ENCODE measurements at places on chromosomes 16 and 17. TPM values are rescaled to one million over a fixed set of nuclear protein-coding genes. Genes with fewer than 3 reads are reported as not detected.

- H3K4me1 ChIP-seq: no peaks in the 10 kb centered on the region
- no peak overlapping the region for H3K27ac ChIP-seq
- no peak for DNase-seq
Observed at GRCh38 chr16:70331588-70332358, 14.9 kb upstream of the DDX19A start.

DNA sequence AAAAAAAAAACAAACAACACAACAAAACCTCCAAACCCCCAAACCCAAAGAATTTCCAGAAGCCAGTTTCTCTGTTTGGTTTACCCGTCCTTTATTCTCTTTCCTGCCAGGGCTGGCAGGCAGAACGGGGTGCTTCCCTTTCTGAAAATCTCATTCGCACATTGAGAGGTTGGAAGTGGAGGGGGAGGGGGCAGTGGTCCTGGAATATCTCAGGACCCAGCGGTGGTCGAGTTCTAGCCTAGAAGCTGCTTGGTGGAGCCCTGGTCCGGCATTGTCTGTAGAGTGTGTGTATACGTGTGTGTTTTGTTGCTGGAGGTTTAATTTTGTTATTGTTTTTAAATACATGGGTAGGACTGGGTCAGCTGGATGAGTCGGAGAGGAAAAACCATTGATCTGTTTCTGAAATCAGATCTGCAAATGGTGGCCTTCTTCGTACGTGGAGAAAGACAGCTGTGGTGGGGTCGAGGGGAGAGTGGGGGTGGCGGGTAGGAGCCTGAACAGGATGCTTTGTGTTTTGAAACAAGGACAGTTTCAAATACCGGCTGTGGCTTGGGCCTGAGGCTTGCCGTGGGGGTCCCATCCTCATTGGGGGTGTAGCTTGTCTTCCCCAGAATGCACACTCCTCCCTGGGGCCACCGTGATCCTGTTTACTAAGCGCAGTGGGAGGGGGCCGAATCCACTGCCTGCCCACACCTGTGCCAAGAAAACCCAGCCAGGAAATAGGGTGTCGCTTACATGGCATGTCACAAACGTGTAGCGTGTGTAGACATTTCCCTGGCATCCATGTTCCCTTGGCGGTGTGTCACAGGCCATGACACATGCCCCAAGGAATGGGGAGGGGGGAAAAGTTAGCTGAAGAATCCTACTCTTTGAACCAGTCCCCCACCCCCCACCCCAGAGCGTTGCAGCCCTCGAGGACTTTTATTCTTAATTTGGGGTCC lies 1.6 kb downstream of the CMIP start:
- H3K4me1 ChIP-seq: no peaks in the 10 kb centered on the region
- no peak for DNase-seq
- no peak overlapping the region for H3K27ac ChIP-seq
- peaks cover 5% of the 10 kb centered on the region for H3K27me3 ChIP-seq

- H3K27ac ChIP-seq: no peak overlapping the region
- no peaks in the 10 kb centered on the region for H3K27me3 ChIP-seq
- peaks cover 3% of the 10 kb centered on the region for H3K4me1 ChIP-seq
- no peak overlapping the region for H3K4me3 ChIP-seq
Observed at GRCh38 chr16:68367030-68367429, 56.2 kb downstream of the PRMT7 start.

GRCh38 chr17:57838857-57839570 lies 10.8 kb downstream of the MRPS23 start:
- no peaks in the 10 kb centered on the region for H3K4me1 ChIP-seq
- no peaks in the 10 kb centered on the region for H3K27me3 ChIP-seq
- H3K27ac ChIP-seq: no peak overlapping the region
- no peak overlapping the region for H3K4me3 ChIP-seq

DNA sequence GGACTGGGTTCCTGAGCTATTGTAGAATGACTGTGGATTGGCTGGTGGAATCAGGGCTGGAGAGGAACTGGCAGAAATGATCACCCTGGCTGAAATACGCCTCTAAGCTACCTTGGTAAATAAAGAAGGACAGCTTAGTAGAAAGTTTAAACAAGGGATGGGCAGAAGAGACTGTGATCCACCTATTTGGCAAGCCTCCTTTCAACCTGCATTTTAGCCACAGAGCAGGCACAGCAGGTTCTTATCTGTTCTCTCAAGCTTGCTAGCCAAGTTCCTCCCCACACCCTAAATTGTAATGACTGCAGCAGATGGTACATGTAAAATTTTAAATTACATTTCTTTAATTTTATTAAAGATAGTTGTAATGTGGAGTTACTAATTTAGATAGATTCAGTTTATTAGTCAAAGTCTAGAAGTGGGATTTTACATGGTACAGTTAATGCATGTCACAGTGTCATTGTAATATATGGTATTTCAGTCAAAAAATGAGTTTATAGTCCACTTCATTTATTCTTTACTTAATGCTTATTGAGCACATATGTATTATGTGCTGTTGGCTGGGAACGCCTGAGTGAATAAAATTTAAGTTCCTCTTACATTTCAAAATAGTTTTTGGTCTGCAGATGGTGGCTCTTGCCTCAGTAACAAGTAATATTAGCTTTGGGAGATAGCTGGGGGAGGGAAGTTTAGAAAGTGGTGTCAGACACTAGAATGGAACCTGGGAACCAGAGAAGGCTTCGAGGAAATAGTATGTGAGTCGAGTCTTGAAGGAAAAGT lies 11.2 kb downstream of the EPN2 start:
- H3K27ac ChIP-seq: no peak overlapping the region
- H3K4me3 ChIP-seq: no peak overlapping the region
- no peaks in the 10 kb centered on the region for H3K27me3 ChIP-seq
- peaks cover 20% of the 10 kb centered on the region for H3K4me1 ChIP-seq
- no peak for DNase-seq

The ITGAL gene
- total RNA-seq: not detected

DNA sequence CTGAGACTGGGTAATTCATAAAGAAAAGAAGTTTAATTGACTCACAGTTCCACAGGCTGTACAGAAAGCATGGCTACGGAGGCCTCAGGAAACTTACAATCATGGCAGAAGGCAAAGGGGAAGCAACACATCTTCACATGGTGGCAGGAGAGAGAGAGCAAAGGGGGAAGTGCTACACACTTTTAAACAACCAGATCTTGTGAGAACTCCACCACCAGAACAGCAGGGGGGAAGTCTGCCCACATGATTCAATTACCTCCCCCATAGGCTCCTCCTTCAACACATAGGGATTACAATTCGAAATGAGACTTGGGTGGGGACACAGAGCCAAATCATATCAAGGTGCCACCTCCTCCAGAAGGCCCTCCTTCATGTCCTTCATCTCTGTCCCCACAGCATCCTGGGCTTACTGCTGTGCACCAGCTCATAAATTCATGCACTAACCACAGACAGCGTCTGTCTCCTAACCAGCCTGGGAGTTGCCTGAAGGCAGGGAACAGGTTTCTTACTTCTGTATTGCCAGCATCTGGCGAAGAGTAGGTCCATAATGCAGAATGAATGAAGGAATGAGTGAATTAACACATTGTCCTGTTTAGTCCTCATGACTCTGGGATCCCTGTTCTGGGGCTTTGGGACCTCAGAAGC lies 74.4 kb downstream of the WSB1 start:
- H3K36me3 ChIP-seq: no peaks in the 10 kb centered on the region
- DNase-seq: no peak
- H3K4me3 ChIP-seq: no peak overlapping the region
- 0 out of 2 replicates have a peak, but pooled peaks cover 3% of the 10 kb centered on the region for H3K27me3 ChIP-seq
- no peak overlapping the region for H3K27ac ChIP-seq
- H3K4me1 ChIP-seq: no peaks in the 10 kb centered on the region

The COPRS gene
- 94.7 TPM for total RNA-seq

The HIGD1B gene
- not detected for total RNA-seq

- peaks cover 9% of the 10 kb centered on the region for H3K4me1 ChIP-seq
- no peaks in the 10 kb centered on the region for H3K27me3 ChIP-seq
- no peaks in the 10 kb centered on the region for H3K36me3 ChIP-seq
- peak; percentile 40 for DNase-seq
- peak overlapping the region; percentile 12 for H3K27ac ChIP-seq
Observed at GRCh38 chr16:83110269-83110668, 483.5 kb downstream of the CDH13 start.

The CHMP6 gene
- total RNA-seq: 27.6 TPM

- H3K36me3 ChIP-seq: no peaks in the 10 kb centered on the region
- peak; percentile 29 for DNase-seq
- peaks cover 30% of the 10 kb centered on the region for H3K4me1 ChIP-seq
- H3K4me3 ChIP-seq: no peak overlapping the region
Observed at GRCh38 chr17:68461589-68461988, 4.3 kb upstream of the WIPI1 start.

GRCh38 chr17:47102914-47103313 lies 86.2 kb downstream of the CDC27 start:
- H3K4me3 ChIP-seq: no peak overlapping the region
- peaks cover 3% of the 10 kb centered on the region for H3K4me1 ChIP-seq
- no peaks in the 10 kb centered on the region for H3K36me3 ChIP-seq

GRCh38 chr17:77804796-77805426 lies 153.6 kb upstream of the TNRC6C start:
- no peak overlapping the region for H3K27ac ChIP-seq
- no peak for DNase-seq
- H3K4me3 ChIP-seq: no peak overlapping the region
- no peaks in the 10 kb centered on the region for H3K36me3 ChIP-seq
- H3K27me3 ChIP-seq: peaks cover 14% of the 10 kb centered on the region
- no peaks in the 10 kb centered on the region for H3K4me1 ChIP-seq

The CLEC19A gene
- not detected for total RNA-seq

The SRCIN1 gene
- total RNA-seq: not detected

DNA sequence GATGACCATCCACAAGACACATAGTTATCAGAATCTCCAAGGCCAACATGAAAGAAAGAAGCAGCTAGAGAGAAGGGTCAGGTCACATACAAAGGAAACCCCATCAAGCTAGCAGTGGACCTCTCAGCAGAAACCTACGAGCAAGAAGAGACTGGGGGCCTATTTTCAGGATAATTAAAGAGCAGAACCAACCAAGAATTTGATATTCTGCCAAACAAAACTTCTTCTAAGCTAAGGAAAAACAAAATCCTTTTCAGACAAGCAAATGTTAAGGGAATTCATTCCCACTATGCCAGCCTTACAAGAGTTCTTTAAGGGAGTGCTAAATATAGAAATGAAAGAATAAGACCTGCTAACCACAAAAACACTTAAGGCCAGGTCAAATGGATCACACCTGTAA lies 47.8 kb downstream of the ITFG1 start:
- H3K36me3 ChIP-seq: no peaks in the 10 kb centered on the region
- no peak overlapping the region for H3K4me3 ChIP-seq
- H3K27me3 ChIP-seq: no peaks in the 10 kb centered on the region
- H3K27ac ChIP-seq: no peak overlapping the region
- DNase-seq: no peak
- no peaks in the 10 kb centered on the region for H3K4me1 ChIP-seq

- no peaks in the 10 kb centered on the region for H3K36me3 ChIP-seq
- H3K4me3 ChIP-seq: no peak overlapping the region
- H3K27ac ChIP-seq: no peak overlapping the region
- DNase-seq: no peak
- 0 out of 2 replicates have a peak, but pooled peaks cover 2% of the 10 kb centered on the region for H3K4me1 ChIP-seq
Observed at GRCh38 chr16:68408967-68409366, 39.3 kb downstream of the SMPD3 start.

GRCh38 chr17:36501963-36502362 lies 15.5 kb downstream of the ZNHIT3 start:
- peaks cover 46% of the 10 kb centered on the region for H3K36me3 ChIP-seq
- no peak overlapping the region for H3K4me3 ChIP-seq
- no peak for DNase-seq
- no peaks in the 10 kb centered on the region for H3K4me1 ChIP-seq
- no peak overlapping the region for H3K27ac ChIP-seq

DNA sequence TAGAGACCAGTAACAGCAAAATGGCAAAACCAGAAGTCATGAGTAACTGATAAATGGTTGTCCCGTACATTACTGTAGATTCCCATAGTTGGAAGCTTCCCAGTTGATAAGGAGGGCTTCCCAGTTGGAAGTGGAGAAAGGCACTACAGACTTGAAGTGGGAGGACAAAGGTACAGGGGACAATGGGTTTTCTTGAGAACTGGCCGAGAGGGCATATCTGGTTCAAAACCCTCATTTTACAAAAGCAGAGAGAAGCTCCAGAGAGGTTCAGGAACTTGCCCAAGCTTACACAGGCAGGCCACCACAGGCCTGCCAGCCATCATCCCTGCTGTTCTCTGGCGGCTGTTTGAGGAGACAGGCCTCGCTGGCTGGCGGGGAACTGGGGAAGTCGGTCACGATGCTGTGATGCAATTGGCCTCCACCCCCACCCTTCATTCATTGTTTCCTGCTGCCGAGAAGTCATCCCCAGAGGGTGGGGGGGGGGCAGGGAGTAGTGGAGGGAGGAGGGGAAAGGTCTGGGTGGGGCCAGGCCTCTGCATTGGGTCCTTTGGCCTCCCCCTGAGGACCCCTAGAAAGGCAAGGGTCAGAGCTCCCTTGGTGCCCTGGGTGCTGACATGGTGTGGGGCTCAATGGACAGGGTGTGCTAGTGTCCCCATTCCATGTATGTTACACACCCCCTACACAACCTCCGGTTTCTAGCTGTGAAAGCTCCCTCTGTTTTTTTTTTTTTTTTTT lies 3.0 kb downstream of the UBALD2 start:
- H3K4me1 ChIP-seq: peaks cover 65% of the 10 kb centered on the region
- no peaks in the 10 kb centered on the region for H3K27me3 ChIP-seq
- H3K36me3 ChIP-seq: peaks cover 36% of the 10 kb centered on the region
- no peak for DNase-seq
- H3K27ac ChIP-seq: no peak overlapping the region

- H3K36me3 ChIP-seq: no peaks in the 10 kb centered on the region
- peak; percentile 61 for DNase-seq
- no peak overlapping the region for H3K4me3 ChIP-seq
- H3K27ac ChIP-seq: no peak overlapping the region
- peaks cover 3% of the 10 kb centered on the region for H3K4me1 ChIP-seq
Observed at GRCh38 chr16:85736921-85737320, 14.0 kb downstream of the C16orf74 start.

The CACNA1G gene
- 4.2 TPM for total RNA-seq

DNA sequence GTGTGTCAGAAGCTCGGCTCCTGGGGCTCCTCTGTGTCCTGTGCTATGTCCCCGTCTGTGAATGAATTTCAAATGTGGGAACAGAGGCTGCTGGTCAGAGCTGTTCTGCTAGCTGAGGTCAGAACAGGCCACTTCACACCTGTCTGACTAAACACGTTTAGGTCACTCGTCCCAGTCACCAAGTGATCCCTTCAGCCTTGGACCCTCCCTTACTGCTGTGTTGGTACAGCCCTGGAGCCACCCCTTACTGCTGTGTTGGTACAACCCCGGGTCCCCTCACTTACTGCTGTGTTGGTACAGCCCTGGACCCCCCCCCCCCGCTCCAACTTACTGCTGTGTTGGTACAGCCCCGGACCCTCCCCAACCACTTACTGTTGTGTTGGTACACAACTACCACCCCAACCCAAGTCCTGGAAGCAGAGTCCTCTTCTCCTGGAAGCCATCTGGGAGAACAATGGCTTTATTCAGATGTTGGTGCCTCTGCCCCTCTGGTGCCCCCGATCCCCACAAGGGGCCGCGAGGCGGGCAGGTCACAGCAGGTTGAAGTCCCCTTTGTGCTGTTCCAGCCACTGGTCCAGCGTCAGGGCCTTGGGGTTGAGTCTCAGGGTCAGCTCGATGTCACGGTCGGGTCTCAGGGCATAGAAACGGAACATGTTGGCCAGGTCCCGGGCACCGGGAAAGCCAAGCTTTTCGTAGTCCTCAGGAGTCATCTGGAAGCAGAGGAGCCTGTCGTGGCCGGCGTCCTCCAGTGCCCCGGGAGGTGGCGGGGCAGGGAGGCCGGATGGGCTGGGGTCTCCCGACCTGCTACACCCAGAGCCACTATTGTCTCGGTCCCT lies 13.0 kb downstream of the NMRAL1 start:
- H3K36me3 ChIP-seq: peaks cover 6% of the 10 kb centered on the region
- DNase-seq: no peak
- H3K27me3 ChIP-seq: no peaks in the 10 kb centered on the region
- H3K4me1 ChIP-seq: no peaks in the 10 kb centered on the region
